NCI-H187 treated with DMSO at 0.1 percent for 48 hours (cell line): ENCODE measurements at places on chromosomes 3 and 15.

DNA sequence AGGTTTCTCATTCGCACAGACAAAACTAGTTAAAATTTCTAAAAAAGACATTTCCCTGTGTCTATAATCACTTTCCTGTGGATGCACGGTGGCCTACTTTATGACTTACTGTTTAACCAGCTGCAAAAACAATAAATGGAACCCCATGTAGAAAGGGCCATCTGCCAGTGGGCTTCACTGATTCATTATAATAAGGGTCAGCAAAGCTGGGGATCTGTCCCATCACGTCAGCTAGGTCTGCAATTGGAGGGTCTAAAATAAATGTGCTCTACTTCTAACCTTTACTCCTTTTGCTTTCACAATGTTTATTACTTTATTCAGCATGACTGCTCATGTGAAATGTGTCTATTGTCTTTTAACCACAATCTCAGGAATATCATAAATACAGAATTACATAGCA is 43.1 kb upstream of the NMD3 start:
- no peak for DNase-seq

DNA sequence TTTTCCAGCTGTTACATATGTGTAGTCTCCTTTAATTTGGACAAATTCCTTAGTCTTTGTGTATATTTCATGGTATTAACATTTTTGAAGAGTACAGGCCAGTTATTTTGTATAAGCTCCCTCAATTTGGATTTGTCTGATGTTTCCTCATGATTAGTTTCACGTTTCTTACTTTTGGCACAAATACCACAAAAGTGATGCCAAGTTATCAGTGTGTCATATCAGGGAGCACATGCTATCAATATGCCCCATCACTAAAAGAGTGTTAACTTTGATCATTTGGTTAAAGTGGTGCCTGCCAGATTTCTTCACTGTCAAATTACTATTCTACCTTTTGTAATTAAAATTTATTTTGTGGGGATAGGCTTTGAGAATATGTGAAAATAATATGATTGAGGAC is 14.6 kb downstream of the PCNP start:
- DNase-seq: no peak

GRCh38 chr15:98958918-98959639 is 48.5 kb downstream of the PGPEP1L start:
- no peak for DNase-seq

- DNase-seq: no peak
Observed at GRCh38 chr3:174342941-174343501, 516.1 kb upstream of the NAALADL2 start.

DNA sequence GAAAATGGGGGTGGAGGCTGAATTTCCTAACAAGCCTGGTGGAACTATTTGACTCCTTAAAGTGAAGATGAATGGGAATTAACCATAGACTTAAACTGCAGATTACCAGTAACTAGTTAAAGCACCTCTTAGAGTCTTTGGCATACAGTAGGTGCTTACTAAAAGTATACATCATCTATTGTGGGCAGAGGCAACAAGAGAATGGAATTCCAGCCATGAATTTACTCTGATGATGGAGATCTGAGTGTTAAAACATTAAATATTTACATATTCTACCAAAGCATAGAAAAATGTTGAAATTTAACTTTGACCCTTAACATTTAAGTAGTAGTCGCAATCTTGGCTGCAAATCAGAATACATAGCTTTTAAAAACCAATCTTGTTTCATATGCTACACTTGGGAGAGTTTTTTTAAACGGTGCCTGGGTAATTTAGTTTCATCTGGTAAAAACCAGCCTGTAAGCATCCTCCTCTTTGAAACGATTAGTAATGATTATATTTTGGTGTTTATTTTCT is 5.2 kb downstream of the UBA5 start:
- no peak for DNase-seq

DNA sequence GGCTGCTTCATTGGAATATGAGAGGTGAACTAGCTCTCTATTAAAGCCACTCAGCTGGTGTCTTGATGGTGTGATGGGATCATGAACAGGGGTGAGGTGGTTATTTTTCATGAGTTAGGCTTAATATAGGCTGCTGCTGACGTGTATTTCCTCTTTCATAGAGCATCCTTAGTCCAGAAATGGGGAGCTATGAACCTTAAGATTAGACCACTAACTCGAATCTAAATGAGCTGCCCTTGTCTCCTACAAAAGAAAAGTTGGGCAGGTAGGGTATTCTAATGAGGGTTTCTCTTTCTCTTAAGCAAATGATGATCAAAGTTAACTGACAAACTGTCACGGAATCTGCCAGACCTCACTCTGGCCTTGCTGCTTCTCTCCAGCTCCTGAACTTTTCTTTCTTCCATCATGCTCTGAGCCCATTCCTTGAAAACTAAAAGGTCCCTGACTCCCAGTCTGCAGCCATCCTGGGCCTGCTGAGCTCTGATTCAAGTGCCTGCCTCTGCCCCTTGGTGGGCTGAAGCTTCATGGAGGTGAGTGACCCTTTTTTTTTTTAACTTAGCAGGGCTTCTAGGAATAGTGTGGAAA is at the start of gene TRIM69:
TRIM69 (plus strand) TSS at position 348 of the 585 bp plus-strand sequence; CDS start at position 525, 177 bp downstream.
- DNase-seq: no peak

DNA sequence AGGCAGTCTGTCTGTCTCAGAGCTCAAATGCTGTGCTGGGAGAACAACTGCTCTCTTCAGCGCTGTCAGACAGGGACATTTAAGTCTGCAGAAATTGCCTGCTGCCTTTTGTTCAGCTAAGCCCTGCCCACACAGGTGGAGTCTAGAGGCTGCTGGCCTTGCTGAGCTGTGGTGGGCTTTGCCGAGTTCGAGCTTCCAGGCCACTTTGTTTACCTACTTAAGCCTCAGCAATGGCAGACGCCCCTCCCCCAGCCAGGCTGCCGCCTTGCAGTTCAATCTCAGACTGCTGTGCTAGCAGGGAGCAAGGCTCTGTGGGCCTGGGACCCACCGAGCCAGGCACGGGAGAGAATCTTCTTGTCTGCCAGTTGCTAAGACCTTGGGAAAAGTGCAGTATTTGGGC is 25.0 kb upstream of the RPP14 start:
- DNase-seq: no peak

DNA sequence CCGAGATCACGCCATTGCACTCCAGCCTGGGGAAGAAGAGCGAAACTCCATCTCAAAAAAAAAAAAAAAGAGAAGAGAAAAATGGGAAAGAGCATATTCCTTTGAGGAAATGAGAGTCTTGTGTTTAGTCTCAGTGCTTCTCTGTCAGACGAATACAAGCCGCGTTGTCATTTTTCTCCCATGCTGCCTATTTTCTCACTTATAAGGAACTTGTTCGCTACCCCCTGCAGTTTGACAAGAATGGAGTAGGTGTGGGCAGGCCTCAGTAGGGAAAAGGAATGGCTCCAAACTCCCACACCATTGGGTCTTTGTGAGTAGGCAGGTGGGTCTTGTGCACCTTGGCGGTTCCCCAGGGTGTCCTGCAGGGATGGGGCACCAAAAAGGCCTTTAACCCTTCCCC is 6.5 kb downstream of the GPR160 start:
- no peak for DNase-seq

GRCh38 chr3:10855083-10855870 is 39.2 kb downstream of the SLC6A11 start:
- no peak for DNase-seq

DNA sequence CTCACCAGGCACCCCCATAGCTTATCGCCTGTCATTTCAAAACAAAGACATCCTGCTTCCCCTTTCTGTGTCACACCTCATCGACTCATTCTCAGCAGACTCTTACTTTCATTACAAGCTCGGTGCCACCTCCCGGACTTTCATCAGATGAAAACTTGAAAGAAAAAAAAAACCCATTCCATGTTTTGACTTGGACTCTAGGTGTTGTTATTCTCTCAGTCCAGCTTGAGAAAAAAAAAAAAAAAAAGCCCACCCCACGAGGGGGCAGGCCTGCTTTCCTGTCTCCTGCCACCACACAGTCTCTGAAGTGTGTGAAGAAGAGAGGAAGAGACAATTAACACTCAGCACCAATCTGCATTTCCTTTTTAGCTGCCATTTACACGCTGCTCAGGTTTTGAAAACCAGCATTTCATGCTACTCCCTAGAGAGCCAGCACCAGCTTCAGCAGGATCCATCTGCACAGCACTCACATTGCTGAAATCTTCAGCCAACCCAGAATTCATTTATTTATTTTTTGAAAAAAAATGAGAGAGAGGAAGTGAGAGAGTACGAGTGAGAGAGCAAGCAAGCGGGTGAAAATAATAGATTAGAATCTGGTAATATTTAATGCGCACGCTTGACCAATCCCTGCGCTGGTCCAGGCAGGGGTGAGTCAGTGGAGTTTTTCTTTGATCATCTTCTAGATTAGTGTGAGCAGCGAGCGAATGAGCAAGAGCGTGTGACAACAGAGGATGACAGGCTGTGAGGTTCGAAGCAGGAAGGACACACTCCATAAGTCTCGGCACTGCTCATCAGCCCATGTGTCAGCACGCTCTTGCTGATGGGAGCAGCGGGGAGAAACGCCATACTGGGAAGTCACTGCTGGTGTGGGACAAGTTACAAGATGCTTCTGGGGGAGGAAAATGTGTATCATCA is 23.5 kb downstream of the ZNF80 start:
- no peak for DNase-seq

DNA sequence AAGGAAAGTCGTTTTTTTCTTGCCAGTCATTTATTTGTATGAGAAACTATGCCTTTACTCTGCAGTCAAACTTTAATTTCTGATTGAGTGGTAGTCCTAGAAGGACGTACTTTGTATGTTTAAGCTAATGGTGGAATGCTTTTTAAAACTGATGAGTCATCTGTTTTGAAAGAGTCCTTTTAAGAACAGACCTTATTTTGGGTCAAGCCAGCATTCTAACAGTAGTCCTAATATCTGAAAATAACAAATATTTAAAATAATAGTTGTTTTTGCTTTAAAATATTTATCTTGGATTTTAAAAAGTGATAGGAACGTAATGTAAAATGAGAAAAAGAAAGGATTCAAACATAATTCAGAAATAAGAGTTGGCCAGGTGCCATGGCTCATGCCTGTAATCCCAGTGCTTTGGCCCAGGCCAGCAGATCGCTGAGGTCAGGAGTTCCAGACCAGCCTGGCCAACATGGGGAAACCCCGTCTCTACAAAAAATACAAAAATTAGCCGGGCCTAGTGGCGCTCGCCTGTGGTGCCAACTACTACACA is 1.3 kb upstream of the LRRC58 start:
- DNase-seq: no peak

DNA sequence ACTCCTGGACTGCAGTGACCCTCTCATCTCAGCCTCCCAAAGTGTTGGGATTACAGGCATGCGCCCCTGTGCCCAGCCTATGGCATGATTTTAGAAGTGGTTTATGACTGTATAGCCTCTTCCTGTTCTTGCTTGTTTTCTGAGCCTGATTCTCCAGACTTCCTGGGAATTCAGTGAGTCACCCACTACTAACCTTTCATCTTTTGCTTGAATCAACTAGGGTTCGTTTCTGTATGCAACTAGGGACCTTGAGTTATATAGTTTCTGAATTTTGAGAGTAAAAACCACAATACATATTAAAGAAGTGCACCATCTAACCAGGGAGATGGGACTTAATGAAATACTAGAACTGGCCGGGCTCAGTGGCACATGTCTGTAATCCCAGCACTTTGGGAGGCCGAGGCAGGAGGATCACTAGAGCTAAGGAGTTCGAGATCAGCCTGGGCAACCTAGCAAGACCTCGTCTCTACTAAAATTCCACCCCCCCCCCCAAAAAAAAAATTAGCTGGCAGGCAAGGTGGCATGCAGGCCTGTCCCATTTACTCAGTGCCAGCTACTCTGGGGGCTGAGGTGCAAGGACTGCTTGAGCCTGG is 76.0 kb downstream of the ZNF609 start:
- DNase-seq: no peak

GRCh38 chr3:59161048-59161447 is 111.2 kb upstream of the CFAP20DC start:
- DNase-seq: no peak

DNA sequence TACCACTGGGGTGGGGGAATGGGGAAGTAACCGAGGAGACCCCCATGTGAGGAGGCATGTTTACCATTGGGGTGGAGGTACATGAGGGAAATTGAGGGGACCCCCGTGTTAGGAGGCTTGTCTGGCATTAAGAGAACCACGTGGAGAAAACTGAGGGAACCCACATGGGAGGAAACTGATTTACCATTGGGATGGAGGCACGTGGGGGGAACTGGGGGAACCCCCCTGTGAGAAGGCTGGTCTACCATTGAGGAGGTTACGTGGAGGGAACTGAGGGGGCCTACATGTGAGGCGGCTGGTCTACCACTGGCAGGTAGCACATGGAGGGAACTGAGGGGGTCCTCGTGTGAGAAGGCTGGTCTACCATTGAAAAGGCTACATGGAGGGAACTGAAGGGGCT is 159.4 kb downstream of the FBLN2 start:
- no peak for DNase-seq

DNA sequence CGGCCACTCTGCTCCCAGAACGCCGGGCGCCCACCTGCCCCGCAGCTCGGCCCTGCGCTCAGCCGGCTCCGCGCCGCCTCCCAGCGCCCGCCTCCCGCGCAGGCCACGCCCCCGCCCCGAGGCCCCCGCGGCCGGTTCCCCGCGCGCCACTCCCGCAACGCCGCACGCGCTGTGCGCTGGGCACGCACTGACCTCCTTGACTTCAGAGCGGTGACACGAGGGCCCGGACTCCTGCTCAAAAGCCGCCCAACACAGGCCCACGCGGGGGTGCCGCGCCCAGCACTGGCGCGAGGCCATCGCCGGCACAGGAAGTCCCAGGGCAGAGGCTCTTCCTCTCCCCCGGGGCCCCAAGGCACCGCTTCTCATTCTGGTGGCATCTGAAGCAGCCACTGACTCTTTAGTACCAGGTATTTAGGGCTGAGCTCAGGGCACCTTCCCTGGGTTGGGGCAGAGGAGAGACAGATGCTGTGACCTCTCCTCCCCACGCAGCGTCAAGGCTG is 12.4 kb downstream of the TNK2 start:
- DNase-seq: no peak

GRCh38 chr3:140131895-140132294 is 196.9 kb downstream of the CLSTN2 start:
- DNase-seq: no peak
